ENCODE measurements at places on chromosomes 3 and 15.

DNA sequence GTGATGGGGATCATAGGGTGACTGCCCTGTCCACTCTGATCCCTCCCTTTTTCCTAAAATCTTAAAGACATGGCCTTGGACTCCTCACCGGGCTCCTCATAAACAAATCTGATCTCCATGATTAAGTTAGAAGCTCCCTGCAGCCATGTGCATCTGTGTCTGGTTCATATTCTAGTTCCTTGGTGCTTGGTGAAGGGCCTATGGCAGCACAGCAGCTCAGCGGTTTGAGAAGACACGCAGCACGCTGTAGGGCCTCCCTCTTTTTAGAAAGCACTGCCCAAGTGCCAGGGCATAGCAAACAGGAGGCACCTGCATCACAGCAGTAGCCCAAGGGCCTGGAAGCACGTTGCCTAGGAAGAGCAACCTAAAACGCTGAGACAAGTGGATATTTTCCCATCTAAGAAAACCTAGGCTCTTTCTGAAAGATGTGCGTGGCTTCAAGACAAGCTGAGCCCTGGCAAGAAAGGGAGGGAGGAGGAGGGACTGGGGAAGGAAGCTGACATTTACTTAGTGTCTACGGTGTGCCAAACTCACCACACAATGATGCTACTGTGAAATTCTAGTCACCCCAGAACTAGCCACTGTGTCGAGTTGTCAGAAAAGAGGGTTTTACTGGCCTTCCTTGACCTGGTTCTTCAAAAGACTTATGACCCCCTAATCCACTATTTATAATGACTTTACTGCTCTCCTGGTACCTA lies 14.9 kb upstream of the ULK3 start:
- DNase-seq, result no peak

GRCh38 chr3:107211608-107212007 lies 165.6 kb upstream of the CCDC54 start:
- no peak for DNase-seq

- DNase-seq, result no peak
Measured at GRCh38 chr3:167829071-167829470, 93.5 kb downstream of the SERPINI1 start.

DNA sequence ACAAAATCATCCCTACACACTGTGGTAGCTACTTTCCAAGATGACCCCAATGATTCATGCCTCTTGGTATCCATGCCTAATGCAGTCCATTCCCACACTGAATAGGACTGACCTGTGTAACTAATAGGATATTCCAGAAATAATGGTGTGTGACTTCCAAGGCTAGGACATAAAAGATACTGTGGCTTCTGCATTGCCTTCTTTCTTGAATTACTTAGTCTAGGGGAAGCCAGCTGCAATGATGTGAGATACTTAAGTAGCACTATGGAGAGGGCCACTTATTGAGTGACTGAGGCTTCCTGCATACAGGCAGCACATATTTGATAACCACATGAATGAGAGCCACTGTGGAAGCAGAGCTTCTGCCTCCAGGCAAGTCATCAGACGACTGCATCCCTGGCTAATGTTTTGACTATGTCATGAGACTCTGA lies 50.1 kb downstream of the NR1I2 start:
- peak; percentile 95 for DNase-seq

GRCh38 chr15:93040288-93041158 lies 48.5 kb downstream of the RGMA start:
- no peak for DNase-seq

- no peak for DNase-seq
Measured at GRCh38 chr15:42384597-42384996, 25.3 kb downstream of the CAPN3 start.

- DNase-seq, result no peak
Measured at GRCh38 chr3:136657526-136657925, 94.7 kb downstream of the STAG1 start.

GRCh38 chr3:87148020-87148419 lies 79.1 kb upstream of the CHMP2B start:
- no peak for DNase-seq

DNA sequence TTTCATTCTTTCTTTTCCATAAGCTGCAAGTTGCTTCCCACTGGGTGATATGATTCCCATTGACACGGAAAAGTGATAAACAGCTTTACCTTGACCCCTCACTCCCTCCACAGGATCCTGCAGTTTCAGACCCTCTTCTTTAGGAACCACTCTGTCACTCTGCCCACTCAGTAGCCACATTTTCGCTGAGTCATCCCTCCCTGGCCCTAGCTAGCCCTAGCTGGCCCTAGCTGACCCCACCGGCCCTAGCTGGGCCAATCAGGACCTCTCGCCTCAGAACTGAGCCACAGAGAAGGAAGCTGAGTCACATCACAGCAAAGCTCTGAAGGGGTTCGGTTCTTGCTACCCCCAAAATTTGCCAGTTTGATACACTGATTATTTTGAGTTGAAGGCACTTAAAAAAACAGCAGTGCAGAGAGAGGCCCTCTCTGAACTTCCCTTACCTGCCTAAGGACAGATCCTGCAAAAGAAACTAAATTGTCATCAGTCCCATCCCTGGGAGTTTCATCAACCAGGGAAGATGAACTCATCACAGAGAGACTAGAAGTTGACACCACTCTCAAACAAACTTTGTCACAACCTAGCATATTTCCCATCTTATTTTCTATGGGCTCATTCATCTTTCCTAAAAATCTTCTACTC lies 233.5 kb upstream of the PROK2 start:
- peak; percentile 47 for DNase-seq

- no peak for DNase-seq
Measured at GRCh38 chr3:16936233-16936632, 51.5 kb downstream of the PLCL2 start.

GRCh38 chr3:131711114-131711768 lies 208.5 kb upstream of the MRPL3 start:
- no peak for DNase-seq

DNA sequence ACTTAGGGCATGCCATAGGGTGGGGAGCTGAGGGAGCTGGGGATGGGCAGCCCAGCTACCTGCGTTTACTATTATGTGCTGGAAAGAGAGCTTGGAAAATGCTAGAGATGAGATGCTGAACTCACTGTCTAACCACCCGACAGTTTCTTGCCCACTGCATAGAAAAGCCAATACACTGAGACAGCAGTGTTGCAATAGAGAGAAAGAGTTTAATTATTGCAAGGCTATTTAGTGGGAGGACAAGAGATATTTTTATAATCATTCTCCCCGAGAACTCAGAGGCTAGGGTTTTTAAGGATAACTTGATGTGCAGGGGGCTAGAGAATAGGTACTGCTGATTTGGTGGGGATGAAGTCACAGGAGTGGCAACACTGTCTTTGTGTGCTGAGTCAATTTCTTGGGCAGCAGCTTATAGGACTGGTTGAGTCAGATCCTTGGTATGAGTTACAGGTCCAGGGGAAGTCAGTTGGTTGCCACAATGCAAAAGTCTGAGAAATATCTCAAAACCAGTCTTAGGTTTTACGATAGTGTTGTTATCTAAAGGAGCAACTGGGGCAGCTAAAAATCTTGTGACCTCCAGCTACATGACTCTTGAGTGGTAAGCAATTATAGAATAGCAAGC lies 205.9 kb downstream of the GABRG3 start:
- DNase-seq, result no peak

GRCh38 chr3:36814066-36814717 lies 49.8 kb upstream of the DCLK3 start:
- DNase-seq, result no peak

GRCh38 chr3:194257151-194257621 lies 93.9 kb downstream of the CPN2 start:
- DNase-seq, result no peak

DNA sequence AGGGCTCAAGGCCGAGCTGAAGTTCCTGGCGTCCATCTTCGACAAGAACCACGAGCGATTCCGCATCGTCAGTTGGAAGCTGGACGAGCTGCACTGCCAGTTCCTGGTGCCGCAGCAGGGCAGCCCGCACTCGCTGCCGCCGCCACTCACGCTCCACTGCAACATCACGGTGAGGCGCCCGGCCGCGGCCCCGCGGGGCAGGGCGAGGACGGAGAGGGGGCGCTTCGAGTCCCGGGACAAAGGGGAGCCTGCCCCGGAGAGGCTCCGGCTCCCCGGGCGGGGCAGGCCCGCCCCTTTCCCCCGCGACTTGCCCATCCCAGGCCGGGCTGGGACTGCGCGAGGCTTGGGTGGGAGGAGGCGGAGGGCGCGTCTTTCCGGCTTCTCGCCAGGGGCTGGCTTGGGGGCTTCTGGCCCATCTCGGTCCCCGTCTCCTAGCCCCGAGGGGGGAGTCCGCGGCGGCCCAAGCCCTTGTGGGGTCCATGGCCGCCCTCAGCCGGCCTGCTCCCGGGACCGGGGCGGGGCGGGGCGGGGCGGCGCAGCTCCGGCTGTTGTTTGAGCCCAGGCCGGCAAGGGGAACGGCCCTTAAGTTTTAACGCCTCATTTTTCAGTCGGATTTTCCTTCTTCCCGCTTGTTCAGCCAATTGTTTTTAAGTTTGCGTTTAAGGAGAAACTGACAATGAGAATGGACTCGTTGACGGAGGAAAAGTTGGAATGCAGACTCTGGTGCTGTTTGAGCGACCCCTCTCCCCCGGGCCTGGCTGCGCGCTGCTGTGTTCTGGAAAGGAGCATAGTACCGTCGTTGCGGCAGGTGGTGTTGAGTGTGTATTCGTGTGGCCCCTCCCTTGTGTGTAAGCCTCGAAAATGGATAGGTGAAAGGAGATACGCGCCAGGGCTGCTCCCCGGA lies 683 bp downstream of the UBE2Q2 start:
- peak; percentile 63 for DNase-seq

DNA sequence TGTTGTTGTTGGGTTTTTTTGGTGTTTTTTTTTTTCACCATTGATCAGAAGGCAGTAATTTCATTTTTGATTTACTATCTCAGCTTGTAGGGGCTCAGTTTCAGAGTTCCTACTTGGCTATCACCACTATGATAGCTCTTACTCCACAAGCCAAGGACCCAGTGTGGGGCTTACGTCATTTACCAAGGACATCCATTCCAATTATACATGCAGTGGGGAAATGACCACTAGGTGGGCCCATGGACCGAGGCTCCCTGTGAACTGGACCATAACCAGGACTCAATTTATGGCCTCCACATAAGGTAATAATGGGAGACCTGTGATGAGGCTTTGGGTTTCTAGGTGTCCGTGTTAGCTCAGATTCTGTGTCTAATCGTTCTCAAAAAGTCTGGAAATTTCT lies 67.5 kb upstream of the CACNA1D start:
- no peak for DNase-seq

DNA sequence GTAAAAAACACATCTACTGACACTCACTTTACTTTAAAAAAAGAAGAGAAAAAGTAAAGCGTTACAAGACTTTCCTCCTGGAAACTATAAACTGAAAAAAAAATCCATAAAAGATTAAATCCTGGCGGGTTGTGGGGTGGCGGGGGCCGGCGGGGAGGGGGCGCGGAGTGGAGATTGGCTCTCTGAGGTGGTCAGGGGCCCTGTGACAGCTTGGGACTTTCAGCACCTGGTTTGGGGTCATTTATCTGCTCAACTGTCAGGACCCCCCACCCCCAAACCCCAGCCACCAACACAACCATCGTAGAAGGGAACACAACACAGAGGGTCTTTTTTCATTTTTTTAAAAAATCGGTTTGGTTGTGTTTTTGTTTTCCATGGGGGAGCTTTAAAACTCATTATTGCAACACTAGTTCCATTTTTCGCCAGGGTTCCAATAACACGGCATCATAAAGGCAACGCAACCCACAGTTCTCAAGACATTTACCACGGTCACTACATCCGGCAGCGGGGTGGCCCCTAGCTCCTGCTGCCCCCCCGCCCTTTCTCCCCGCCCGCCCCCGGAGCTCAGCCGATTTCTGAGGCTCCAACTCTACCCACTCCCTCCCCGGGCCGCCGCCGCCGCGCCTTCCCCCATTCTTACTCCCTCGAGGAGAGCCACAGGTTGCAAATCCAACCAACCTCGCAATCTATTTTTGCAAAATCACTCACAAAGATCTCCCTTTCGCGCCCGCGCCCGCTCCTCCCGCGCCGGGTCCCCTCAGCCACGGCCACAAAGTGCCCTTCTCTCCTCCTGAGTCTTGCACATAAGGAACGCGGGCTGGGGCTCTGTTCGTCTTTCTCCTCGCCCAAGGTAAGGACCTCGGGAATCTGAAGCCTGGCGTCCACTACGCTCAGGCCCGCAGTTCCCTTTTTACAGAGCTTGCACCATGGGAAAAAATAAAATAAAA lies 1.8 kb downstream of the BCL6 start:
- DNase-seq, result peak; percentile 70

All from EH (cell line).